ENCODE measurements at places on chromosomes 12 and 14.

- DNase-seq = no peak
These were observed 95.1 kb downstream of the LLPH start for GRCh38 chr12:66035288-66035966.

- DNase-seq = no peak
These were observed 27.3 kb downstream of the RERG start for GRCh38 chr12:15193946-15194345.

GRCh38 chr14:84131924-84132323, 1398.0 kb upstream of the FLRT2 start:
- DNase-seq = no peak

DNA sequence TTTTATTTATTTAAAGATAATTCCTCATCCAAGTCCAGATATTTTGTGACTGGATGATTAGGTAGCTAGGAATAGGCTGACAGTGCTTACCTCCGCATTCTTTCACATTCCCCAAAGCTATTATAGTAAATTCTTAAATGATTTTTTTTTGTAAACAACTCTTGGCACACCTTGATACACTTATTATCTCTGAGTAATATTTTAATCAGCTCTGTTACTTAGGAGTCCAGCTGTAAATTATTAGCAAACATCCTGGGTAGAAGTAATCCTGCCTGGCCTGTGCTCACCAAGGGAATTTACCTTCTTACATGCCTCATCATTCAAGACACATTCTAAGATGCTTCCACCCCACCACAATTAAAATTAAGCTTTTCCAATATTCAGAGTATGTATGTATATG, 186.1 kb downstream of the SLC2A13 start:
- DNase-seq = no peak

DNA sequence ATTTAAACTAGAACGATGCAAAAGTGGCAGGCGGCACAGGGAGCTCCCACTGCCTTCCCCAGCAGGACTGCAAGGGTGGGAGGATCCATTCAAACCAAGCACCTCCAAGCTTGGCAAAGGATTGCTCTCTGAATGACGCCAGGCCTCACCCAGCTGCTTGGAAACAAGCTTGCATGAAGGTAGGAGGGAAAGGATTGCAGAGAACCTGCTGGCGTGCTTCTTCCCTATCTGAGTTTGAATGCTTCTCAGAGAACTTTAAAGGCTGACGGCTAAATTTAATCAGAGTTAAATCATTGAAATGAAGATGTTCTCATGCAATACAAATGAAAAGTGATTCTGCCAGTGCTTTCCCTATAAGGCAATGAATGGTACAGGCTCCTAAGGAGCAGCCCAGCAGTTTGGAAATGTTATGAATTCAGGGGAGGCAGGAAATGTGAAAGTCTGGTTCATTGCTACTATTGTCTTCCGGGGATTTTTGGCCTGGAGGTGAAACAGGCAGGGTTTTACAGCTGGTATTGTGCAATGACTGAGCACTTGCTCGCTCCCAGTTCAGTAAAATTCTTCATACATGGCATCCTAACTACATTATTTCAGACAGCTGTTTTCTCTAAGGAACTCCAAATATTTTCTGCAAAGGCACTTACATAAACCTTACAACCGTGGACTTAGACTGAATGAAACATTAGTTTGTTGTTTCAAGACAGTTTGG, 31.9 kb upstream of the DUSP6 start:
- no peak for DNase-seq

DNA sequence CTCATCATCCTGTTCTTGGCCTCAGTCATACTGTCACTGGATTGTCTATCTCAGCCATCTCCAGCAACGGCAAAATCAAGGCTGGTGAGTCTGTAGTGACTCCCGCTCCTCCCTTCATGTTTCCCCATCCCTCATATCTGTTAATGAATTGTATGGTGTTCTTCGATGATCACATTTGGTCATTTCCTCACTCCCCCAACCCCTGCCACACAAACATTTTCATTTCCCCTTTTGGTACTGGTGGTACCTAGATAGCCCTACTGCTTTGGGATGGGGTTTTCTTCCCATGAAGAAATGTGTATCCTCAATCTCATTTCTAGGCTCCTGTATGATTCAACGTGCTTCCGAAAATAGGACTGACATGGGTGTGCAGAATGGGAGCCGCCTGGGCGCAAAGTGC, 2.7 kb upstream of the KLHL33 start:
- DNase-seq = no peak

GRCh38 chr12:125148316-125148715, 83.1 kb downstream of the AACS start:
- DNase-seq = no peak

DNA sequence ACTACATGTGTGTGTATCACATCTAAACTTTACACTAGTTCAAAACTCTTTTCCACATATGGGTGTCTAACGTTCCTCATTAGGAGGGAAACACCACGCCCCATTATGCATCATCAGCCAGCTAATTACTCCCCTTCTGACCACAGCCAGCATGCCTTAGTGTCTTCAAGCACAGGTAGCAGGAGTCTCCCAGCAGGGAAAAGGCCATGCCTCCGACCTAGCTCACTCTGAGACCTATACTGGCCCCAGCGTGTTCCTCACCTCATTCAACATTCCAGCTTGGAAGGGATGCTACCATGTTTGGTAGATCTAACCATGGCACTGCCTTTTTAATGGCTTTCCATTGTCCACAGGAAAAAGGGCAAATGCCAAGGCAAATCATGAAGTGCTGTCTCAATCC, 66.1 kb upstream of the PRB2 start:
- DNase-seq = no peak

Data from stimulated activated CD8-positive, alpha-beta memory T cell treated with anti-CD3 and anti-CD28 coated beads, Interleukin-2, amount 100 ng/mL, for 1 hour (primary cell).